D721Med (cell line): ENCODE measurements at places on chromosomes 3 and 15.

DNA sequence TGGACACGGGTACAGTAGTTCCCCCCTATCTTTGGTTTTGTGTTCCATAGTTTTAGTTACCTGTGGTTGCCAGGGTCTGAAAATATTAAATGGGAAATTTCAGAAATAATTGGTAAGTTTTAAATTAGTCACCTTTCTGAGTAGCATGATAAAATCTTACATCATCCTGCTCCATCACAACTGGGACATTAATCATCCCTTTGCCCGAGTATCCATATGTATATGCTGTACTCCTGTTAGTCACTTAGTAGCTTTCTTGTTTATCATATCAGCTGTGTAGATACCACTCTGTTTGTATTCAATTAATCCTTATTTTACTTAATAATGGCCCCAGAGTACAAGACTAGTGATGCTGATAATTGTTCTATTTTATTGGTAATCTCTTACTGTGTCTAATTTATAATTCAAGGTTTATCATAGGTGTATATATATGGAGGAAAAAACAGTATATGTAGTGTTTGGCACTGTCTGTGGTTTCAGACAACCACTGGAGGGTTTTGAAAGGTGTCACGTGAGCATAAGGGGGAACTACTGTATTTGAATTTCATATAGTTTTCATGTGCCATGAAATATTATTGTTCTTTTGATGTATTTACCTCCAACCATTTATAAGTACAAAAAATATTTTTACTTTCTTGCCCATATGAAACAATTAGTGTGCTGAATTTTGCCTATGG, 41.4 kb downstream of the CTDSPL2 start:
- no peak for DNase-seq

DNA sequence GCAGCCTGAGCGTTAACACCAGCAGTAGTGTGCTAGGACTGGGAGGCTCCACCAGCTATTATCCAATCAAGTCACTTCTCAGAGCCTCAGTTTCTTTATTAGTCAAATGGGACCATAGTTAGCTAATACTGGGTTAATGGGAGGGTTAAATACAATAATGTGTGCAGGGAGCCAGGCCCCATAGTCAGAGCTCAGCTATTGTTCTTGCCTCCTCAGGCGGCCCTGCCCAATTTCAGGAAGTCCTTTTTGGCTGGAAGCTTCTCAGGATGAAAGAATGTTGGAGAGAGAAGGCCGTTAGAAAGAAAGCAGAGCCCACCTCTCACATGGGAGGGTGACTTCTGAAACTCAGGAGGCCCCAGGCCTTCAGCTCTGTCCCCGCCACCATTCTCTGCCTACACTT, 39.5 kb upstream of the SMAD6 start:
- no peak for DNase-seq

DNA sequence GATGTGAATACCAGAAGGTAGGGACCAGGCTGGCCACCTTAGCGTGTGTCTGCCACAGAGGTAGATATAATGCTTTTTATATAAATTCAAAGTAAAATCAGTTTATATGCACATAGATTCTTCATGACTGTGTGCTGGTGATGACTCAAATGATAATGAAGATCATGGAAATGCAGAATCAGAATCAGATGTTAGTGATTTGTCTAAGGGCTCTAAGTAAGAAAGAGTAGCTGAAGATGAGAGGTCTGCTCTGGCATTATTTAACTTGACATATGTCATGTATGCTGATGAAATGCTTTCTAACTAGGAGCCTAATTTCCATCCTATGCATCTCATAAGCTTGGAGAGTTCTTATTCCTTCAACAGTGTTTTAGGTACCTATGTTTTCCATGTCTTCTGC, 50.3 kb upstream of the DPH6 start:
- DNase-seq: no peak

GRCh38 chr3:171129827-171130226, 103.3 kb upstream of the SLC2A2 start:
- no peak for DNase-seq

DNA sequence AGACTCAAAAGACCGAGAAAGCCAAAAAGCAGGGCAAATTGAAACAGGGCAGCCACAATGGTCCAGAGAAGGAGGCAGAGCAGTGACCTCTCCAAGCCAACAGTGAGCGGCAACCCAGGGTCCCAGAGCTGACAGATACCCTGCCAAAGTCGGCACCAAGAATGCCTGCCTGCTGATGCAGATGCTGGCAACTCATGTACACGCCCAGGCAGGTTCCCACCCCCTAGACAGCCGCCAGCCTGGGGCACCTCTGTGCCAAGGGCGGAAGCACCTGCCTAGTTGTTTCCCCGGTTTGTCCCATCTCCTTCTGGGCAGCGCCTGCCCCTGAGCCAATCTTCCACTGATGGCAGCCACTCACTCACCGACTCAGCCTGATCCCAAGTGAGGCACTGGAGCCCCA, 22.1 kb downstream of the KLHL25 start:
- DNase-seq: no peak

- DNase-seq: no peak
Measured at GRCh38 chr15:25728816-25729215, 134.3 kb downstream of the ATP10A start.

DNA sequence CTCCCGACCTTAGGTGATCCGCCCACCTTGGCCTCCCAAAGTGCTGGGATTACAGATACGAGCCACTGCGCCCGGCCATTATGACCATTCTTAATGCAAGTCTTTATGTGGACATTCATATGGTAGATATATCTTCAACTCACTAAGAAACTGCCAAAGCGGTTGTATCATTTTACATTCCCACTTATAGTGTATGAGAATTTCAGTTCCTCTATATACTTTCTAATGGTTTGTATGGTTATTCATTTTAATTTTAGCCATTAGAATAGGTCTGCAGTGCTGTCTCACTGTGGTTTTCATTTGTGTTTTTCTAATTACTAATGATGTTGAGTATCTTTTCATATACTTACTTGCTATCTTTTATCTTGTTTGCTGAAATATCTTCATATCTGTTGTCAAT, 32.5 kb downstream of the TCF12 start:
- DNase-seq: no peak
